Left ventricle myocardium inferior (tissue), 1 donor: ENCODE measurements at places on chromosomes 16 and 17. TPM values are rescaled to one million over a fixed set of nuclear protein-coding genes. Genes with fewer than 3 reads are reported as not detected.
A peak's percentile ranks its signal among the peaks of the same experiment; 100 is the strongest.

- DNase-seq: no peak
Measured at GRCh38 chr16:66886321-66886720, 6.0 kb downstream of the PDP2 start.

GRCh38 chr16:52690468-52690867 is 143.5 kb upstream of the TOX3 start:
- DNase-seq: no peak

Gene KRT17
- not detected for total RNA-seq

- peak; percentile 61 for DNase-seq
Measured at GRCh38 chr16:57000271-57001025, 11.1 kb downstream of the NLRC5 start.

DNA sequence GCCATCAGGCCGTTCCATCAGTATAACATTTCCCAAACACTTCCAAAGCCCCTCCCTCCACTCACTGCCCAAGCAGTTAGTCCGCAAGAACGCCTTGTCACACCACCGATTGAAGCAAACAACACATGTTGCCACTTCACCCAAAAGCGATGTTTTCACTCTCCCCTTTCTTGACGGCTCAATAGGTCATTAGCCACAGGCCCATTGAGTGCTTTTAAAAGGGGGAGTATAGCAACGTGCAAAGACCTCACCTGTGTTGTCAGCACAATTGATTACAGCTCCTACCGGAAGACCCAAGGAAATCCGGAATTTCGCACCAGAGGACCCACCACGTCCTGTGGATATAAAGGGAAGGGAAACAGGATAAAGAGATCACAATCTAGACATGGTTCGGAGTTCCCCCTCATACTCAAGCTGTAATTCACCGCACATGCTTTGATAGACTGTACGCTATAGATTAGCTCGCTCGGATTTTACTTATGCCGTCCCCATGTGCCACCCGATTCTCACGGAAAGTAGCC is 690 bp downstream of the RPL23 start:
- DNase-seq: no peak

DNA sequence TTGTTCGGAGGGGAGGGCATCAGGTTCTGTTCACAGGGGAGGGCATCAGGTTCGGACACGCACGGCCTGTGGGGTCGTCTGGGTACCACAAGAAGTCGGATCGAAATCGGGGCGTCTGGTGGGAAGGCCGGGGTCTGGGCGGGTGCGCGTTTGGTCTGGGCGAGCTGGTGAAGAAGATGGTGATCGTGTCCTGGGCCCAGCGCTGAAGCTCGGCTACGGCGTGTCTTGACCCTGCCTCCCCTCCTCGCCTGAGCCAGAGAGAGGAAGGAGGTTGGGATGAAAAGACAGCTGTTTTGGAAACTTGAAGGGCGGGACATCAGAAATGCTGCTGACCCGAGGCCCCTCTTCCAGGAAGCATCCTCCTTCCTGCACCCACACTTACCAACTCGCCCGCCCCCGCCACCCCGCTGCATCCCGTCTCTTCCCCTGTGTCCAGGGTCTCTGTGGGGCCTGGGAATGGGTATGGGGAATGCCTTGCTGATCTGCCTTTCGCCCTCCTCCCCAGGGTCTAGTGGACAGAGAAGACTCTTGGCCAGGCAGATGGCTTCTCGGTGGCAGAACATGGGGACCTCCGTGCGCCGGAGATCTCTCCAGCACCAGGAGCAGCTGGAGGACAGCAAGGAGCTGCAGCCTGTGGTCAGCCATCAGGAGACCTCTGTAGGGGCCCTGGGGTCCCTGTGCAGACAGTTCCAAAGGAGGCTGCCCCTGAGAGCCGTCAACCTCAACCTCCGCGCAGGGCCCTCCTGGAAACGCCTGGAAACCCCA is 498 bp downstream of the PIMREG start:
- DNase-seq: no peak
